ENCODE measurements at places on chromosomes 7 and 10.

DNA sequence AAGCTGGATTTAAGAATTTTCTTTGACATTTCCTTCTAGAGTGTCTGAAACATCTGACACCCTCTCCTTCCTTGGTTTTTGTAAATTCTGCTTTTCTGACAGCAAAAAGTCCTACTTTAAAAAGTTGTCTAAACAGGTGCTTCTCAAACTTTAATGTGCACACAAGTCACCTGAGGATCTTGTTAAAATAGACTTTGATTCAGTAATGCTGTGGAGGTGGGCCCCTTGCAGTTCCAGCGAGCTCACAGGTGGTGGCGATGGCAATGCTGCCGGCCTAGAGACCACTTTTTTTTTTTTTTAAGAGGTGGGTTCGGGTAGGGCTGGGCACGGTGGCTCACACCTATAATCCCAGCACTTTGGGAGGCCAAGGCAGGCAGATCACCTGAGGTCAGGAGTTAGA is 77.1 kb downstream of the ABCC2 start:
- no peak for DNase-seq

GRCh38 chr7:136517971-136518370 is 350.5 kb upstream of the CHRM2 start:
- DNase-seq, result no peak

- DNase-seq, result no peak
These were observed 260.9 kb downstream of the ADARB2 start for GRCh38 chr10:1476455-1476803.

DNA sequence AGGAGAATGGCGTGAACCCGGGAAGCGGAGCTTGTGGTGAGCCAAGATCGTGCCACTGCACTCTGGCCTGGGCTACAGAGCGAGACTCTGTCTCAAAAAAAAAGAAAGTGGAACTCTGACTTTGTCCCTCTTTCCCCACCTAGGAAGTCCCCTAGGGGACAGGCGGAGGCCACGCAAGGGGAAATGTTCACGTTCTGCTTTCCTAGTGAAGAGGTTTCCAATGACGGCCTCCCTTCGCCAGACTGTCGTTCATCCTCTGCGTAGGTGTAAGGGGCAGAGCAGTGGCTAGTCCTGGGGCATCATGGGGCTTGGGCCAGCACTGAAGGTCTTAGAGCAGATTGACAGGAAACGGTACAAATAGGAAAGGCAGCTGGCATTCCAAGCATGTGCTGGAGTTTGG is 30.6 kb downstream of the SUFU start:
- DNase-seq, result no peak

GRCh38 chr7:110105307-110105706 is 985.6 kb upstream of the LRRN3 start:
- DNase-seq, result no peak

DNA sequence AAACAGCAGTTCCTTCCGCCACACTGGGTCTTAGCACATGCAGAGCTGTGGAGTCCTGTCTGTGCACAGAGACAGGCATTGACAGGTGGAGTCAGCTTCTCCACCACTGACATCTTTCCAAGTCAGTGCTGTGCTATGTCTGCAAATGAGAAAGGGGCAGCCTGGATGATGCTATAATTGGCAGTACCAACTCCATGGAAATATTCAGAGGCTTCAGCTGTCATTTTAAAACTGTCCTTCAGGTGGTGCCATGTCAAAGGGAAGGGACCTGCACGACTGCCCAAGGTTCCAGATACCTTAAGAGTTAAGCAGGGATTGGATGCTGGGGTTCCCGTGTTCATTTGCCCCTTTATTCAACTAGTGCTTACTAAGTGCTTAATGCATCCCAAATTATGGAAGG is 258.0 kb upstream of the PRKCQ start:
- DNase-seq, result no peak

GRCh38 chr10:110310741-110311140 is 6.0 kb upstream of the SMNDC1 start:
- DNase-seq, result peak; percentile 63

GRCh38 chr7:65422670-65423069 is 49.0 kb downstream of the ZNF92 start:
- no peak for DNase-seq

DNA sequence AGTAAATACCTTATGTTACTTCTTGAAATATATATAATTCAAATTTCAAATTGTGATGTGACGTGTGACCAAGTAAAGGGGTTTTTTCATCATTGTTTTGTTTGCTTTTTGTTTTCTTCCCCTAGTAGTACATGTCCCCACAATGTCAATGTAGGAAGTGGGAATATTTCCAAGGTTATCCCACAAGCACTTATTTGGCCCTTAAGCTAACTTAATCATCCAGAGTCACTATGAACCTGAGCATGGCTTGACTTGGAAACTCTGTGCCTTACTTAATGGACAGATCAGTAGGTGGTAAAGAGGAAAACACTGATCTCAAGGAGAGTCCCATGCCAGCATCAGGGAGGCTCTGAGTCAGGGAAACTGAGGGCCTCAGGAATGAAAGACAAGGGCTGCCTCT is 569.3 kb upstream of the IGFBP3 start:
- DNase-seq, result no peak

GRCh38 chr7:68556537-68556936 is 1041.7 kb upstream of the AUTS2 start:
- DNase-seq, result no peak

DNA sequence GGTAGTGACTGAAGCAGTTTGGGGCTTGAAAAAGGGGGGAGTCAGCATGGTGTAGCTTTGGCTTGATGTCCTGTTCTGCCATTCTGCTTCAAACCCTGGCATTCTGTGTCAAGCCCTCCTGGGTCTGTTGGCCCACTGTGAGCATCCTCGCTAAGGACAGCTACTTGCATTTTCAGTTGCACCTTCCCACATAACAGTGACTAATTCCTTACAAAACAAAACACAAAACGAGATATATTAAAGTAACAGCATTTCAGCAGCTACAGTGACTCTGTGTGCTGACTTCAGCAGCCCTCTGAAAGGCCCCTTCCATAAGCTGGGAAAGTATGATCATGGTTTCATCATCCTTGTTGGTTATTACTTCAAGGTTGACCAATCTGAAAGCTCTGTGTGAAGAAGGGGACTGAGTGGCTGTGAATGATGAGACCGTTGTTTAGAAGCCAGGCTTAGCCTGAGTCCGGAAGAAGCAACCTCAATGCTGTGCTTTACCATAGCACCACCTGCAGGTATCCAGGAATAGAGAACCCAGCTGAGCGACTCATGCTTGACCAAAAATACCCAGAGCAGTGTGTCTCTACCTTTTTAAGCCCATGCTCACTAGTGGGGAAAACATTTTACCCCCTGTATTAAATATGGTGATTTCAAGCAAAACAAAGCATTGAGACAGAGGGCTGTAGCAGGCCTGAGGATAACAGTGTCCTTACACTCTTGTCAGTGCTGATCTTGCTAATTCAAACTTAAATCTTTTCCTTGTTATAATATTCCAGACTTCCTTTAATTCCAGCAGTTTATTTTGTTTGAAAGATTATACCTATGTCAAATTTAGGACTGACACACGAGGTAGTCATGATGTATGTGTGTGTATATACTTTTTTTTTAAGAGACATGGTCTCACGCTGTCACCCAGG is 42.6 kb upstream of the CC2D2B start:
- peak; percentile 39 for DNase-seq

DNA sequence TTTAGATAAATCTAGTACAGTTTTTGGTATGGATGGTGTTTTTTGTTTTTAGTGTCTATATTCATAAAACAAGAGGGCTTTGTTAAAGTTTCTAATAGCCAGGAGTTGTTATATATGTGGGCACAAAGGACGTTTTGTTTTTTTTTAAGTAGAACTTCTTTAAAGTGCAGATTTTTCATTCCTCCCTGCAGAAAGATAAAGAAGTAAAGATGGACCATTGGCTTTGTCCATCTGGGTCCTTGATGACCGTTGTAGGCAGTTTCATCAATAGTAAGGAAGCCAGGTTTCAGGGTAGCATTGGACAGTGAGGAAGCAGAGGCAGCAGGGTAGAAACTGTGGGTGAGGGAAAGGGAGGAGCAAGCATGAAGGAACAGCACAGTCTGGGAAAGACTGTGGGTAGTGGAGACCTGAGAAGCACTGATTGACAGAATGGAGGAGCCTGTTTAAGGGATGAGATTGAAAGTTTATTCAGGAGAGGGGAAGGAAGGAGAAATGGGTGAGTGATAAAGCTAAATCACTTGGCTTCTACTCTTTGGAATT is 5.3 kb downstream of the CALU start:
- no peak for DNase-seq

GRCh38 chr10:71746344-71747037 is 26.8 kb downstream of the VSIR start:
- DNase-seq, result no peak

DNA sequence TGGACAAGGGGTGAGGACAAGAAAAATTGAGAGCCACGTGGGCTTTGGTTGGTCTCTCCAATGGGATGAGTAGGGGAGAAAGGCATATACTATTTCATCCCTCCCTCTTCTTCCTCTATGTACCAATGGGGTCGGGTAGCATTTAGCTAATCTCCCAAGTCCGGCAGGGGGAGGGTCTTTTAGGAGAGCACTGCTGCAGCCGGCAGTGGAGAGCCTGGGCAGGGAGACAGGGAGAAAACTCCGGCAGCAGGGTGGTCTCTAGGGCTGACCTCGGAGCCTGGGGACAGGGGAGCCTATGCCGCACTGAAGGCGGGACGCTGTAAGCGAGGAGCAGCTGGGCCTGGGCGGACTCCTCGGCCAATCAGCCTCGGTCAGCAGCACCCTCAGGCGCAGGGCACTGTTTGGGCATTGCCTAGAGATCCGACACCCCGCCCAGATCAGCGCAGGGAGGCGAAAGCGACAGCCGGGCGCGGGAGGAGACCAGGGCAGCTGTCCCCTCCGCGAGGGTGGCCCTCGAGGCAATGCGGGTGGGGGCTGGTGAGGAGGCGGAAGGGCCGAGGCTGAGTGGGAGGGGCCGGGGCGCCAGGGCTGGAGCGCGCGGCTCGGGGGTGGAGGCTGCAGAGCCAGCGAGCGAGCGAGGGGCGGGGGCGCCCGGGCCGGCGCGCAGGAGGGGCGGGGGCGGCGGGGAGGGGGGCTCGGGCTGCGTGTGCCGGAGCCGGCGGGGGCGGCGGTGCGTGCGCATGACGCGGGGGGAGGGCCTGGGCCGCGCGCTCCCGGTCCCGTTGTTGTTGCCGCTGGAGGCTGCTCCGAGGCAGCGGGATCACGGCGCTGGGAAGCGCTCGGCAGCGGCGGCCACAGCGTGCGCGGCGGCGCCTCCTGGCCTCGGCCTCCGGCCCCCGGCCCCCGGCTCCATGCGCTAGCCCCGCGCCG is at the start of gene AGAP3:
AGAP3 (plus strand) TSS at position 785 of the 930 bp plus-strand sequence. CDS start 267 bp downstream, outside the sequence.
- no peak for DNase-seq

DNA sequence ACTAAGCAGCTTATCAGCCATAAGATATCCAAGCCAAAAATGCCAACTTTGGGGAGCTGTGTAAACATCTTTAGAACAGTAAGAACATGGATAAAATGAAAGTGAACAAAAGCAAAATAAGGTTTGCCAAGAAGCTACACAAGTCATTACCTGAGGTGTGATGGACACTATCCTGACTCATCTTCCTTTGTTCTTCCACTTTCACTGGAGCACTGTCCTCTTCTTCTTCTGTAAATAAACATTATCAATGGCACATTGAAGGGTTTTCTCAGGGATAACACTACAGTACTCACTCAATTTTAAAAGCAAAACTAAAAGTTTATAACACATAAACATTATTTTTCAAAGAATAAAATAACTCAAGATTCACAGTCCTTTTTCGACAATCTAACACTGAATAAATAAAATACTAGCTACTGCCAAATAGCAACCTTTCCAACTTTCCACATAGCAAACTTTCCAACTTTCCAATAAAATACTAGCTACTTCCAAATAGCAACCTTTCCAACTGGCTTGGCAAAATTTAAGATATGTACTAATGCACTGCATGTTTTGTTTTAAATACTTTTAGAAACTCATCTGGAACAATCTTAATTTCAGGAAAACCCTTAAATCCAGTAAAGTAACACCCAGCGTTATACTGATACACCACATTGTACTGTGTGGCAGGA is 174.1 kb downstream of the SKAP2 start:
- DNase-seq, result no peak

GRCh38 chr10:125043841-125044658 is 102.1 kb downstream of the ZRANB1 start:
- DNase-seq, result no peak

DNA sequence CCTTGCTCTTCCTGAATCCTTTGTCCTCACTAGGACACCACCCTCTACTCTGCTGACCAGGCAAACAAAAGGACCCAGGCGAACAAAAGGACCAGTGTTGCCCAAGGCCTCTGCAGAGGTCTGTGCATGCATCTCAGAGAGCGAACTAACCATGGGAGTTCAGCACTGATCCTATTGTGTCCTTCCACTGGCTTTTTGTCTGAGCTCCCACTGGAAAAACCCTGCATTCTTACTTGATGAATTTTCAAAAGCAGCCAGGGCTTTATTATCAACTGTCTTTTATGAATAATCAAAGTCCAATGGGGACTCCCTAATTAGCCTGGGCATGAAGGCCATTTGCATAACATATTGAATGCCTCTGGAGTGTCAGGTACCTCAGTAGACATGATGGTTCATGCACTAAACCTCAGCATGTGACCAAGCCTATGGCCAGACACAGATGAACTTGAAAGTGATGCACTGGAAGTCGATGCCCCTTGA is 140.6 kb downstream of the KCNMA1 start:
- no peak for DNase-seq

GRCh38 chr10:239109-239508 is 103.9 kb downstream of the ZMYND11 start:
- no peak for DNase-seq

- DNase-seq, result peak; percentile 64
These were observed 538.5 kb downstream of the HTR7 start for GRCh38 chr10:90319188-90319914.

GRCh38 chr7:98691619-98692018 is 74.5 kb downstream of the NPTX2 start:
- no peak for DNase-seq

DNA sequence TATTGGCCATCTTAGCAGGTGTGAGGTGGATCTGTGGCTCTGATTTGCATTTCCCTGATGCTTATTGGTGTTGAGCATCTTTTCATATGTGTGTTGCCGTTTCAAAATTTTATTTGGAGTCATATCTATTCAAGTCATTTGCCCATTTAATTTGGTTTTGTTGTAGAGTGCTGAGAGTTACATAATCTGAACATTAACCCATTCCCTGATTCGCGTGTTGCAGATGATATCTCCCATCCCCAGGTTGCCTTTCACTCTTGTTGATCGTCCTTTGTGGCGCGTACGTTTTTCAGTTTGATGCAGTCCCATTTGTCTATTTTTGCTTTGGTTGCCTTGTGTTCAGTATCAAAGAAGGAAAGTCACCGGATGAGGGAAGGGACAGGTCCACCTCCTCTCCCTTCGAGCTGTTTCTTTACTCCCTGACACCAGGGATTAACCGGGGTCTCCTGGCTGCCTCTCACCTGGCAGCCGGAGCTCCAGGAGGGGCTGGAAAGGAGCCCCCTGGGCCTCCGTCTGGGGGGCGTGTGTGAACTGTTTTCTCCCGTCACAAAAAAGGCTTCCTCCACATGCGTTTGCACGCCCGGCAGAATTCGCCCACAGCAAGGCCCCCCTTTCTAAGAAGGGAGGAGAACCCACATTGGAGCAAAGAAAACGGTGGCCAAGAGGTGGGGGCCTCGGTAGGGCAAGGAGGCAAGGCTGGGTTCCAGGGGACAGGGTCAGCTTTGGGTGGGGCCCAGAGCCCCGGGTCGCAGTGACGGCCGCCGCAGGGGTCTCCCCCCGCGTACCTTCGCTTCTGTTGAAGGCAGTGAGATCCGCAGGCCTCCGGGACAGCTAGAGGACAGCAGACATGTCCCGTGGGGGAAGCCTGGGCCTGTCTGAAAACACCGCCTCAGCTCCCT is 8.3 kb downstream of the MNX1 start:
- no peak for DNase-seq

- DNase-seq, result no peak
These were observed 168.2 kb upstream of the IGFBP3 start for GRCh38 chr7:46089281-46089680.
